GM04504 (cell line): ENCODE measurements at places on chromosomes 2 and 18.

DNA sequence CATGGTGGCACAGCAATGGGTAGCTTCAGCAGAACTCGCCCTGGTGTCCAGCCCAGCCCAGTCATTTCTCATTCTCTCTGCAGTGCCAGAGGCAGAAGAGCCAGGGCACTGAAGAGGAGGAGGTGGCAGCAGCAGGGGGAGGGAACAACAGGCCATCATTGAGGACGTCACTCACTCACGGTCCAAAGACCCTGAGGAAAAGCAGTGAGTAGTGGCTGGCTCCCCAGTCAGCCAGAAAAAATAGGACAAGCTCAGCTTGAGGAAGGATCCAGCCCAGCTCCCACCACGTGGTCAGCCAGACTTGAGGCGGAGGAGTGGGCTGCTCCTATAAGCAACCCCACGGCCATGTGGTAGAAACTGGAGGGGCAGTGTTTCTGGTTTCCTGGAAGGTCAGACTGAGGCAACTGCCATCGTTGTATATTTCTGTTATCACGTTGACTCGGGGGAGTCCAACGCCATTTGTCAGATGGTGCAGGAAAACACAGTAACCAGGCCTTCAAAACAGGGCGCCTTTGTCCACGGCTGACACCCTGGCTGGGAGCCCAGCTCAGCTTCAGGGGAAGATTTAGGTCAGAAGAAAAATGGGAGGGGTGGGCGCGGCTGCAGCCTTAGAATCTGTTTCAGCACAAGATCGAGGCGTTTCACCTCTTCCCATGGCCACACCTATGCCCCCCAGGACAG, 19.0 kb upstream of the TMEM247 start:
- DNase-seq: no peak

DNA sequence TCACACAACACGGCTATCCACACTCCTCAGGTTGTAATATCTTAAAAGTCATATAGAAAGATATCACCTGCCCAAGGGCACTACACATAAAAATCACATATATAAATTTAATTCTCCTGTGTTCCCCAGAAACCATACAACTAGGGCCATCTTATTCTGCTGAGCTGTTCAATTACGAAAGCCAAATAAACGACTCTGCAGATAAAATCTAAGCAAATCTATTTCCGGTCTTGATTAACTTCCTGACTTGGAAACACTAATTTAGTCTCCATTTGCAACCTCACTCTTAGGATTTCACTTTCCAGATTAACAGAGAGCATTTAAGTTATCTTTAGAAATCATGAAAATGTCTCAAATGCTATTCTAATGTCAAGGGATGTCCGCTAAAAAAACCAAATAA, 23.9 kb upstream of the STK17B start:
- no peak for DNase-seq

GRCh38 chr2:119480718-119481142, 43.6 kb downstream of the SCTR start:
- no peak for DNase-seq

DNA sequence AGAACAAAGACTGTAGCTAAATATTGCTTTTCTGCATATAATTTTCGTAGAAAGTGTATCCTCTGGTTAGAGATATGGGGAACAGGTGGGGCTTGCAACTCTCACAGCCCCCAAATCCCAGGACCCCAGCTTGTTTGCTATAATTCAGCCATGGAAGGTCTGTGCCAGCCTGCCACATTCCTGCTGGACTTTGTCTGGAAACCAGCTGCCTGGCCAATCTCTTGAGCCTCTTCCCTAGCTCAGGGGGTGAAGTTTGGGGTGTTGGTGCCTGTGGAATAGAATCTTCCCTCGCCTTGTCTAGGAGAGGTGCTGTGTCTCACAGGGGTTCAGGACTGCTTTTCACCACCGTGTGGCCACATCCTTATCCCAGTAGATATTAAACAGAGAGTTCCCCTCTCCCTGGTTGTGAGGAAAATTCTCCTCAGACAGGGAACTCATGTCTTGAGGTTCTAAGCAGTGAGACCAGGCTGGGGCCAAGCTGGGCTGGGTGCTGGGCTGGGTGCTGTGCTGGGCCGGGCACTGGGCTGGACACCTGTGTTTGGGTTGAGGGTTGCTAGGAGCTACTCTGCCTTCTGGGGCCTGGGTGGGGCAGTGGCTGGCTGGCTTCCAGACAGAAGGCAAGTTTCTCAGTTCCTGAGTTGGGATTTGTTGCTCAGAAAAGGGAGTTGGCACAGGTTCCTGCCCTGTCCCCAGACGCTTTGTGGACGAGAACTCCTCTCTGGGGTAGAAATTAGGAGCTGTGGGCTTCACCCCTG, 12.3 kb downstream of the TOGARAM2 start:
- DNase-seq: no peak

GRCh38 chr2:6806604-6807003, 59.1 kb downstream of the CMPK2 start:
- DNase-seq: no peak

DNA sequence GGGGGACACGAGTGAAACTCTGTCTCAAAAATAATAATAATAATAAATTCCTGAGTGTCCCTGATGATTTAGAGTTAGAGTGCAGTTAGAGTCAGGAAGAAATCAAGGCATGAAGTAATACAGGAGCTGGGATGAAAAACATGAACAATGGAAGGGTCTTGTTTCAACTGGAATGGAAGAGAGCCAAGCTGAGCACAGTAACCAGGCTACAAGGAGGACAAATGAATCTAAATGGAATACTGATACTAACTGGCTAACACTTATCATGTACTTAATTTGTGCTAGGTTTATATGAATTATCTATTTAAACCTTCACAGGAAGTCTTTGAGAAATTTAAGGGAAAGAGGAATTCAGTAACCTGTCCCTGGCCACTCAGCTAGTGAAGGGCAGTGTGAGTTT, 38.8 kb upstream of the PSME4 start:
- DNase-seq: no peak

DNA sequence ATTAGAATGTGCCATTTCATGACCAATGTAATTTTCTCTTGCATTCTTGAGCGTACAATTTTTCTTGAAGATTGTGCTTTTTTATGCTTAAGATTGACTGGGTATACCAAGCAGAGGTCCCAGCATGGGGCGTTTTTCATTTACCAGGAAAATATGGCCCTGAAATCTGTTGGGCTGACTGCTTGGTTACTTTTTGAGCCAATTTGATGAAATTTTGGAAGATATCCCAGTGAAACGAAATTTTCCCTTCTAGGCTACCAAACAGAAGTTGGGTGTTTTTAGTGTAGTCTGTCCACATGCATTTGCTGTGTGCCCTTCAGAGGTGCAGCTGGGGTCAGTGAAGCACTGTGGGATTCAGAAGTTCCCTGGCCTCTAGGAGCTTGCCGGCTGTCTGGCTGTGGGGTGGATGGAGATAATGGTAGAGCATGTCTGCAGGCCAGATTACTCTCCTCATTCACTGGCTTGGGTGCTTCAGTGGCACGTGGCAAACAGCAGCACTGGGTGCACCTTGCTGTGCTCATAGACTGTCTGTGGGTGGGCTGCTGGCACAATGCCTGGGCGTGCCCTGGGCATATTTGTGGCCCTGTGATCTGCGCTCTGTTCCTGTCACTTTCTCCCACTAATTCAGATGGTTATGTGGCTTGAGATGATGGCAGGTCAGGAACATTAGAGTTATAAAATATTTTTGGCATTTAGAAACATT, 73.3 kb downstream of the LDLRAD4 start:
- no peak for DNase-seq

DNA sequence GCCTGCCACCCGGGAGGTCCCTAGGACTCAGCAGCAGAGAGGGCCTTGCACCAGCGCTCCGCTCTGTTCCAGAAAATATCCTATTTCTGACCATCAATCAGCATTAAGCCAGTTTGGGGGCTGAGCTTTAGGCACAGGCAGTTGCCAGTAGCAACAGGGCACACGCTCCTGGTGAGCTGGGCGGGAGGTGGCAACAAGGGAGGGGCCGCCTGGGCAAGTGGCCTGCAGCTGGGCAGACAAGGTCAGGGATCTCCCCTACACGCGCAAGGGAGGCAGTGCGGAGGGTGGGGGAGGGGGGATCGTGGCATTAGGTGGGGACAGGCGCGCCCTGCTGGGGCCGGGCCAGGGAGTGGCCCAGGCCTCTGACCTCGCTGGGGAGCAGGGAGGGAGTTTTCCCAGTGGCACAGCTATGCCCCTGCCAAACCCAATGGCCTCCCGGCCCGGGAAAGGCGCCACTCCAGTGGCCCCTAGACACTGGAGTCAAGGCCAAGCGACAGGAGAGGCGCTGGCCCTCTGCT, 302.8 kb downstream of the NCKAP5 start:
- DNase-seq: no peak

DNA sequence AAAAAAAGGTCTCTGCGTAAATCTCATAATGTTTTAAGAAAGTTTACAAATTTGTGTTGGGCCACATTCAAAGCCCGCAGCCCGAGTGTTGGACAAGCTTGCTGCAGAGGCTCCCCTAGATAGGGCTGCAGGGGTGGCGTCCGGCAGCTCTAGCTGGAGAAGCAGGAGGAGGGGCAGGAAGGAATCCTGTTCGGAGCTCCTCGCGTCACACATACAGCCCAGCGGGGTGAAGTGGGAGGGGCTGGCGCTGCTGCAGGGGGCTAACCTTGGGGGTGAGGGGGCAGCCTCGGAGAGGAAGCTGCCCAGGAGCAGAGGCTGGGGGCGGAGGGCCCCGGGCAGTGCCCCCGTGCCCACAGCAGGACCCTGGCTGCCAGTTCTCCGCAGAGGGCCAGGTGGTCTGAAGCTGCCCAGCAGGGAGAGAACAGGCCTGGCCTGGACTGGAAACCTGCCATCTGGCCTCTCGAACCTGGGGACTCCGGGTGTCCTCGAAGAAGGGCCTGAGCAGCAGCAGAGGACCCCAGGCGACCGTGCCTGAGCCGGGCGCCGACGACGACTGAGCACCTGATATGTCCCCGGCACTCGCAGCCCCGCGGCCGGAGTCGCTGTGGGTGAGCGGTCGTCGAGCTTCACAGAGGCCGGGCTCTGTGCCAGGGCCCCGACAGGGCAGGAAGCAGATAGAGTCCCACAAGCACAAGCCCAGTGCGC, 2.6 kb upstream of the GPR35 start:
- DNase-seq: no peak

DNA sequence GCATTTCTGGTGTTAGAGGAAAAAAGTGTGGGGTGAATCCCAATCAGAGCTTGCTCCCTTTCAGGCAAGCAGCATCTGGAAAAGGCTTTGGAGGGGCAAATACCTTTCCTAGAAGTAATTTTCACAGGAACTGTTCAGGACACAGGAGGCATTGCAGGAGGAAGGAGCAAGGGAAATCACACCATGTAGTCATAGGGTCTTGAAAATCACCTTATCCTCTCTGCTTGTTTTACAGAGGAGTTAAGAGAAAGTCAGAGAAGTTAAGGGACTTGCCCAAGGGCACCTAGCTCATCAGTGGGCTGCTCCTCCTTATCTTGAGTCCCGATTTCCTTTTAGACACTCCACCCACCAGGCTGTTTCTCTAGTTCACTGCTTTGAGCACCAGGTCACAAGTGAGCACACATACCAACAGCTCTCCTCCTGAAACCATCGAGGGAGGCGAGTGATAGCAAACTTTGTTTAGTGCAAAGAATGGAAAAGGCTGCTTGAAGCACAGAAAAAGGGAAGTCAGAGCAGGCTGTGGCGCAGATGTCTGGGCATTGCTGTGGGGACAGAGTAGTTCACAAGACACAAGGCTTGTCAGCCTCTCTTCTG, 89.2 kb upstream of the CXCR4 start:
- DNase-seq: no peak

DNA sequence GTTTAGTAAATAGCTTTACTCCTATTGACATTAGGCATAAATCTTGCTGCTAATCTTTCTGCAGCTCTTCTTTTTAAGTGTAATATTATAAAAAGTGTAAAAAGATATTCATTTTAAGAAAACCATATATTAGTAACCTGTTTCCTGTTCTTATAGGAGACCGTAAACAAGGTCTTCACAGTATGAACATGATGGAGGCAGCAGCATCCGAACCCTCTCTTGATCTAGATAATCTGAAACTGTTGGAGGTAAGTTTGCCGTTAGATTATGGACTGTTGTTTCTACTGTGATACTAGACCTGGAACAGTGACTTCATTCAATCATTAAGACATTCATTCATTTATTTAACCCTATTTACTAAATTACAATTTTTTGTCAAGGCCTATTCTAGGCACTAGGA, 120.0 kb upstream of the FAM117B start:
- DNase-seq: no peak

DNA sequence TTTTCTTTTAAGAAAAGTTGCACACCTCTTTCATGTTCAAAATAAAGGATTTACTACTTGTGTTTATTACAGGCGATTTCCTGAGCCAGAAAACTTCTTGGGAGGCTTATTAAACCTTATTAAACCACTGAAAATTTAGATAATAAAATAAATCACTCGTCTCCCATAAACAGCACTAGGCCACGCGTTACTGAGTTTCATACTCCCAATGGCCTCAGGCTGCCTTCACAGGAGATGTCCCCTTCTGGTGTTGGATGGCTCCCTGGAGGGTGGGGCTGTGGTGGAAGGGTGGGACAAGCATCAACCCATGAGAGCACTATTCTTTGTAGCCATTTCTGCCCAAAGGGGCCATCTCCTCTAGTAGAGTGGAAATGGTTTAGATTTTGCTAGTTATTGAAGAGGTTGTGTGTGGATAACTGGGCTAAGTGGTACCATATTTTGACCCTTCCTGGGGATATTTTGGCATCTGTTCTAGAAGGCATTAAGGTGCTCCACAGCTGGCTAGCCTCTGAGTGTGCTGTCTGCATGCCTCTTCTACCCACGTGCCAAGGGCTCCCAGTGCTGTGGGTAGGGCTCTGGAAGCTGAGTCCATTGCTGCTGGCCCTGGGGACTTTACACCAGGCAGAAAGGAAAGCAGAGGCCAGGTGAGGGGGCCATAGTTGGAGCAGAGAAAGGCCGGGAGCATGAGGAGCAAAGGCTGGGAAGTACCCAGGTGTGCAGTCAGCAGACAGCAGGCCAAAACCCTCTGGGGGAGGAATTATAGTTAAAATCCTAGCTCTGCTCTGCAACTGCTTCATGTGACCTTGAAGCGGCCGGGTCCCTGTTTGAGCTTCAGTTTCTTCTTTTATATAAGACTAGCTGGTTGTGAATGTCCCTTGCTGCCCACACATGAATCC, 121.7 kb upstream of the SMAD2 start:
- DNase-seq: no peak

DNA sequence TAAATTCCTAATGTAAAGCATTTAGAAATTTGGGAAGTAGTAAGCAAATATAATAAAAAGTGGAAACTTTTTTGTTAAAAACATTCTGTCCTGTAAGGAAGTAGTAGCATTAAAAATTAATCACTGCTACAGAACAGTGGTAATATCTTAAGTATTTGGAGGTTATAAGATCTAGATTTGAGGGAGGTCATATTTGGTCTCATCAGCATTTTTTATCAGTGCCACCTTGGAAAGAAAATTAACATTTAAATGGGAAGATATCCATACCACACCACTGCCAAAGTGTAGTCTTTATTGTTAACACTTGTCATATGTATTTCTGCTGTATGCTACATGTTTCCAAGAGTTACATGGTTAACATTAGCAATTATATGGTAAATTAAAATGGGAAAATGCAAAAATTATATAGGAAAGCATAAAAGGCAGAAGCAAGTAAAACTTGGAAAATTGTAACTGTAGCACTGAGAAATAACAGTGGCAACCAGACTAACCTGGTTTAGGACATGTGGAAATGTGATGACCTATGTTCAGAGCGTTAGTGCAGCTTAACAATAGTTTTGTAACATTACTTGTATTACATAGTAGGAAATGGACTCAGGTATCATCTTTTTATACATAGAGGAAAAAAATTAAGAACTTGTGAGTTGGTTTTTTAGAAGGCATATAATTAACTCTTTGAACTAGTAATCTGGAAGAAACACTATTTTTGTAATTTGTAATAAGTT, 47.2 kb downstream of the CLIP4 start:
- no peak for DNase-seq
